ENCODE measurements at places on chromosomes 16 and 17.
A peak's percentile ranks its signal among the peaks of the same experiment; 100 is the strongest.

- no peak for DNase-seq
Measured at GRCh38 chr16:978403-978802, 3.2 kb upstream of the SOX8 start.

DNA sequence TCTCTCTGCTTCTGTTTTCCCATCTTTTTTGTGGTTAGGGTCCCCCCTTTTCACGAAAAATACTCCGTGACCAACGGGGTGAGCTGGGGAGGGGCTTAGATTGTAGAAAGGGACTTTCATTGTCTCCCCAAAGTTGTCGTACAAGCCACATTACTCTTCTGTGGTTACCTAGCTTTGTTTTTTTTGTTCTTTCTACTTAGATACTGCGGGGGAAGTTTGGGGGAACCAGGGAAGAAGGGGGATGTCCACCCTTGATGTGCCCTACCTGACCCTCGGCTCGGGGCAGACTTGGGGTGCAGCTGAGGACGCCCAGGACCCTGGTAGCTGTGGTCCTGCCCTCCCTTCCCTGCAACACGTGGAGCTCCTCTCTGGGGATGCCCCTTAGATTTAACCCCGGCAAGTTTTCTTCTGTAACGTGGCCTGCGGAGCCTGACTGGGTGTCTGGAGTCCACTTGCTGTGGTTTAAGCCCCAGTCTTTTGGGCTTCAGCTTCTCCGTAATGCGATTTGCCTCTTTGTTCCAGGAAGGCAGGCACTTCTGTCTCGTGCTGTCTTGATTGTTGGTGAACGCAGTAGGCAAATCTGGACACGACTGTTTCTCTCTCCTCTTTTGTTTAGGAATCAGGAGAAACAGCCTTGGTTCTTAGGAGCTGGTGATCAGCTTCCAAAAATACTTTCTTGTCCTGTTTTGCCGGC lies 892 bp downstream of the ABCC1 start:
- peak; percentile 33 for DNase-seq

GRCh38 chr17:42893359-42893758 lies 7.2 kb upstream of the G6PC1 start:
- no peak for DNase-seq

GRCh38 chr16:10971560-10971961 lies 27.2 kb downstream of the CLEC16A start:
- DNase-seq = no peak

DNA sequence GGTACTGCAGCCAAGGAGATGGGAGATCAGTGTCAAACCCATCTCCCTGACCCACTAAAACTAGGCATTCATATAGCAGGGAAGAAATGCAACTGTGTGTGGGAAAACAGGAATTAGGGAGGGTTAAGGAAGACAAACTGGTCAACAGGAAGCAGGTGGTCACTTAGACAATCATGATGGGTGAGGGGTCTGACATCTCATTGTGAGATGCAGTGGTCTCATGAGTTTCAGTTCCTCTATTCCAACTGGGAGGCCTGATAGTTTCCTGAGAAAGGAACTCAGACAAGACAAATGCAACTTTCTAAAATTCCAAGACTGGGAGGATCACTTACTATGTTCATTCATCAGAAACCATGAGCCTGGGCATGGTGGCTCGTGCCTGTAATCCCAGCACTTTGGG lies 361.4 kb upstream of the C16orf82 start:
- no peak for DNase-seq

DNA sequence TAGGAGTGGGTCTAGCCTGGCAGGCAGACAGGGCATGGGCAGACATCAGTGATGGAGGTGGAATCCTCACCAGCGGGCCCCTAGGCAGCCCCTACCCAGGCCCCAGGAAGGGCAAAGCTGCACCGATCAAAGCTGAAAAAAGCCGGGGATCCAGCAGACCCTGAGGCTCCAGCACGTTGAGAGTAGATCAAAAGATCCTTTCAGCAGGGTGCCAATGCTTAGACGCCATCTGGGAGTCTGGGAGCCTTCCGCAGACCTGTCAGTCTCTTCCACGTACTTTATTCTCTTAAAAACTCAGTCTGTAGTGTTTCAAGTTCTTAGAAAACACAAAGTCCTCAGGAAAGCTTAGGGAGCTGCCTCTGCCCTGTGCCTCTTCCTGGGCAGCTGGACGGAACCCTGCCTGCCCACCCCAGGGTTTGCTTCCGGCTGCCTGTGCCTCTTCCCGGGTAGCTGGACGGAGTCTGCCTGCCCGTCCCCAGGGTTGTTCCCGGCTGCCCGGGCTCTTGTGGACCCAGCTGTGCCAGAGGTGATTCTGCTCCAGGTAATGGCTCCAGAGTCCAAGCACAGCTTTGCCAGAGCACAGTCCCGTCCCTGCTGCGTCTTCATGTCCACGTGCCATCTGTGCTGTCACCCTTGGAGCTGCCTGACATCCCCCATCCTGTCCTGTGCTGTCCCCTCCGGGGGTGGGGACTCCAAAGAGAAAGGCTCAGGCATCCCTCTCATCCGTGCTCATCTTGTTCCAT lies 50.8 kb upstream of the PVALEF start:
- DNase-seq = no peak

DNA sequence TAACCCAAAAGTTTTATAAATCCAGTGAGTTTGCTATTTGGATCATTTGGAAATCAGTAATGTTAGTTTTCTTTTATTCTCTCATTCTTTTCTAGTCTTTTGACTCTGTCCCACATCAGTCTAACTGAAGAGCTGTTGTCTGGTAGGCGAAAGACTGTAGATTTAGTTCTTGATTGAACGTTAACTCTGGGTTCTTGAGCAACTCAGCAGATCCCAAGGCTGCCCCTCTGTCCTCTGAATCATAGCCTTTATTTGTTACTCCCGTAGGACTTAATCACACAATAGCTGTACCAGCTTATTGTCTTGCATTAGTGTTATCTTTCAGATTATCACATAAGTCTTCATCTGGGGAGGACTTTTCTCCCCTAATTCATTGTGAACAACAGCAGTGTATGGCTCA lies 119.3 kb upstream of the TOM1L1 start:
- no peak for DNase-seq

GRCh38 chr17:6567528-6568183 lies 11.3 kb upstream of the PITPNM3 start:
- DNase-seq = no peak

GRCh38 chr17:17176341-17176740 lies 29.8 kb downstream of the PLD6 start:
- no peak for DNase-seq

GRCh38 chr16:58384437-58385055 lies 7.7 kb upstream of the GINS3 start:
- no peak for DNase-seq

- peak; percentile 88 for DNase-seq
Measured at GRCh38 chr16:77190478-77191258, at the start of gene MON1B. MON1B (plus strand) TSS chr16:77191190; CDS start chr16:77191486, 296 bp downstream.

- no peak for DNase-seq
Measured at GRCh38 chr17:11296994-11297393, 56.0 kb downstream of the SHISA6 start.

DNA sequence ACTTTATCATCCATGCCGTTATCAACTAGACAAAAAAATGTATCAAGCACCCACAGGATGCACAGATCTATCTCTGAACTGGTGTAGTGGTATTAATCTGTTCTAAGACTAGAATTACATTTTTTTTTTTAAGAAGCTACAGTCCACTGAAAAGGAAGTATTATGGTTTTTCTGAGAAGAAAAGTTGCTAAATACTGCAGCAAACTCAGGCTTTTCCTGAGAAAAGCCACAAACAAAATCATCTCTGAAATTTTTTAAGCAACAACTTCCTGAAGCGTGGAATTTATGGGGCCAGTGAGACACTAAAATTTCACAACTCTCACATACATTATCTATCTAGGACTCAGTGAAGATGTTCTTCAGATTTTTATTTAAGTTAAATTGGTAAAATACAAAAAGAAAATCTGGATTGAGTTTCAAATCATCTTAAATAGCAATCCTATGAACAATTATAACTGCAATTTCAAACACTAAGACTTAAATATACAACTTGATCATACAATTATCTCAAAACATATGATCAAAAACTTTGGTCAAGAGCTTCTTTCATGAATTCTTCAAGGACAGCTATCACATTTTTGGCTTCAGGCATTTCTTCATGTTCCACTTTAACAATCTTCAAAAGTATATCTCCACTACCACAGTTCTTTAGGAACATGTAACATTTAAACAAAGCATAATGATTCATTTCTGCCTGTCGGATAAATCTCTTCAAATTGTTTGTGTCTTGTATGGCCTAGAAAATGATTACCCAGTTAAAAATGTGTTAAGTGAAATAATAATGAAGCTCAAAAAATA lies 10.5 kb downstream of the C17orf75 start:
- DNase-seq = no peak

DNA sequence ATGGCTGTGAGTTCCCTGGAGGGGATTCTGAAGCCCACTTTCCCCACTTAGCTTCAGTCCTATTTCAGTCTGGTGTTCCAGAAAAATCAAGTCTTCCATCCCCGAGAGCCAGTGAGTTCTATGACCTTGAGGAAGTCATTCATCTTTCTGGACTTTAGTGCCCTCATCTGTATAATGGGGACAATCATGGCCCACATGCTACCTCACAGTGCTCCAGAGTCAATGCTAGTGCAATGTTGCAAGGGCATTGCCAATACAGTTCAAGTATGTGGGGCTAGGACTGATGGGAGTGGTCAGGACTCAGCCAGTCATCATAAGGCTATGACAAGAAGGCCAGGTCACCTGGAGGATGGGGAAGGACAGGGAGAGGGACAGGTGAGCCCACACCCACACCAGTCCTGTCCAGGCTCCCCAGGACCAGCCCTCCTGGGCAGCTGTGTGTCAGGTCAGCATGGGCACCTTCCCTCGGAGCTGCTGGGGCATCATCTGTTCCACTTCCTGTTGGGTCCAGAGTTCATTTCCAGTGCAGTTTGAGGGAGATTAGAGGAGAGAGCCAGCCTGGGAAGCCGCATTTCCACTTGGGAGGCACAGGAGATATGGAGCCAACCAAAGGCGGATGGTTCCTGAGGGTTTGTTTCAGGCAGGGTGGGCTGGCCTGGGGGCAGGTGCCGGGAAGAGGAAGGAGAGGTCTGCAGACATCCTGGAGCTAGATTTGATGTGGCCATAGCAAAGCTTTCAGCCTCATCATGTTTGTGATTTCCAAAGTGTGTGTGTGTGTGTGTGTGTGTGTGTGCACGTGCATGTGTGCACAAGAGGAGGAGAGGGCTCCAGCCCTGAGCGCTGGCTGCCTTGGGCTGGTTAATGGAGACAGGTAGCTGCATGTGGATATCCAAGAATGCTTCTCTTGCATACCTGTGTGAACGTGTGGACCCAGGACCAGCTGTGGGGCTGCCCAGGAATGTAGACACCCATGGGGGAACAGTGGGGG lies 3.9 kb upstream of the WNT9B start:
- no peak for DNase-seq

- DNase-seq = no peak
Measured at GRCh38 chr16:84559311-84559932, 55.0 kb upstream of the MEAK7 start.

DNA sequence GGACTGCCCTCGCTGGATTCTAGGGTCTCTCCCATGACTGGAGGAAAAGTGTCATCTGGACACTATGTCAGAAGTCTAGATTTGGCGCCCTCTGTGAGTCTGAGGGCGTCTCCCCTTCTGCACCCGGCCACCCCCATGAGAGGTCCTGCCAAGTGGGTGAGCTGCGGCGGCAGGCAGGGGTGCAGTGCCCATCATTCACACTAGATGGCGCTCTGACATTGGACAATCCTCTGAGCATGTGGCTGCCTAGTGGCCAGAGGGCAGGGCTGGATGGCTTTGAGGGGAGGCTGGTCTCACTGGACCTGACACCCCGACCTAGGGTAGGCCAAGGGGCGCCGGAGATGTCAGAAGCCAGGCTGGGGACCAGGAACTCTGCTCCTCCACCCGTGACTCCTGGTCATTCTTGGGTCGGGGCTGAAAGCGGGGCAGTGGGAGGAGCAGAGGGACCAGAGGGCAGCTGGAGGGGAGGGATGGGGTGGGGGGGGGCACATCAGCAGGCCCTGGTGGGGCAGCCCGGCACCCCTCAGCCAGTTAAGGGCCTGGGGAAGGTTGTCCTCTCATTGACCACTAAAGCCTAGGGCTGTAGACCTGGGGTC lies 28.0 kb downstream of the MRM1 start:
- peak; percentile 28 for DNase-seq

DNA sequence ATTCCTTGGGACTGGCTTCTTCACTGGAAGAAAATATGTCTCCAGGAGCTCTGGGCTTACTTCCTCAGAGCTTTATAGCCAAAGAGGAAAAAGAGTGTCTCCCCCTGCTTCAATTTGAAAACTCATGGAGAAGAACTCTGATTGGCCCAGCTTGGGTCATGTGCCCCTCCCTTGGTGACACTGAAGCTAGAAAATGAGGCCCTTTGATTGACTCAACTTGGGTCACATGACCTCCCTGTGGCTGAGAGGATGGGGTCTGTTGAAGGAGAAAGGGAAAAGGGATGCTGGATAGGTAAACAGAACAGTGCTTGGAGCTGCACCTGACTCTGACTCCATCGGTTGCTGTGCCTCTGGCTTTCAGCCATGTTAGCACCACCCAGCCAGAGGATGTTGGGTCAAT lies 70.6 kb upstream of the KSR1 start:
- no peak for DNase-seq

GRCh38 chr17:63332286-63332685 lies 113.8 kb downstream of the CYB561 start:
- DNase-seq = no peak

DNA sequence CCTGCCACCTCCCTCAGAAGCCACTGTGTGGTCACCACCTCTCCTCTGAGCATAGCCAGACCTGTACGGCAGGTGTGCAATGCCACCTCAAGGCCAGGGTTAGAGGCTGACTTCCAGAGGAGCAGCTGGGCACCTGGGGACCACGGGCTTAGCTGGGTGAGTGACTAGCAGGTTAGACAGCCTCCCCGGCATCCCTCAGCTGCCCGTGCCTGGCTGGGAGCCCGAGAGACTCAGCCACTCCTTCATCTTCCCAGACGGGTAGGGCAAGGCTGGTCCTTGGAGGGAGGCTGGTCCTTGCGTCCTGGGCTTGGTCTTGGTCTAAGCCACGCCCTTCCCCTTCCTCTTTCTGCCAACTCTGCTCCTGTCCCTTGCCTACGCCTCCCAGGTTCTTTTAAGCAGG lies 7.8 kb downstream of the CRHR1 start:
- DNase-seq = peak; percentile 82
